Epithelial cell of proximal tubule (primary cell): ENCODE measurements at places on chromosomes 16 and 17.
A peak's percentile ranks its signal among the peaks of the same experiment; 100 is the strongest.

- DNase-seq, result no peak
Measured at GRCh38 chr16:11968577-11968976, 3.6 kb downstream of the TNFRSF17 start.

GRCh38 chr17:40559954-40560591, 5.2 kb downstream of the CCR7 start:
- peak; percentile 71 for DNase-seq

DNA sequence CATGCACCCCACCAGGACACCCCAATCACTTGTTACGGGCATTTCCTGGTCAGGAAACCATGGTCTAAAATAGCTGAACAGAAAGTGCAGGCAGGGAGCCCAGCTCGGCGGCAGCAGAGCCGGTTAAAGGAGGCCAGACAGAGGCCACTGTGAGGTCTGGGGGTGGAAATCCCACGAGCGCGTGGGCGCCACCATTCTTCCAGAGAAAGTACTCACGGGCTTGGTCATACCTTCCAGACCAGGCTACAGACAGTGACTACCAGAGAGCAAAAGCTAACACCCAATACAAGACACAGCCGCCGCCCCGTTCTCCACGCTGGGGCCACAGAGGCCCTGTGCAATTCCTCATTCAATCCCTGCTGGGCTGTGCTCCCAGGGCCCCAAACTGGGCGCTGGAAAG, 11.9 kb downstream of the CEP131 start:
- no peak for DNase-seq

DNA sequence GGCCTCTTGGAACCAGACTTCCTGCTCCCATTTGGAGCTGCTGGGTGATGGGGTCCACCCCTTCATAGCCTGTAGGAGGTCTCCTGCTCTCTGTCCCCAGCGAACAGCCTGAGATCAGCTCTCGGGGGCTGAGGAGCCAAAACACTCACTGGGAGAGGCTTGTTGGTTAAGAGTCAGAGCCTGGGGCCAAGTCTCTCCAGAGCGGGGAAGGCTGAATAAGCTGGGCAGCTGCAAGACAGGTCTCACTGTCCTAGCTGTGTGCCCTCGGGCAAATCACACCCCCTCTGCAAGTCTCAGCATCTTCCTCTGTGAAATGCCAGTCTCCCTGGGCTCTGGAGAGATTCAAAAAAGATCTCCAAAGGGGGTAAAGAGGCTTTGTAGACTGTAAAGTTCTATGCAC, 174.6 kb downstream of the WSCD1 start:
- no peak for DNase-seq

GRCh38 chr16:85400305-85401205, 212.6 kb upstream of the GSE1 start:
- no peak for DNase-seq

DNA sequence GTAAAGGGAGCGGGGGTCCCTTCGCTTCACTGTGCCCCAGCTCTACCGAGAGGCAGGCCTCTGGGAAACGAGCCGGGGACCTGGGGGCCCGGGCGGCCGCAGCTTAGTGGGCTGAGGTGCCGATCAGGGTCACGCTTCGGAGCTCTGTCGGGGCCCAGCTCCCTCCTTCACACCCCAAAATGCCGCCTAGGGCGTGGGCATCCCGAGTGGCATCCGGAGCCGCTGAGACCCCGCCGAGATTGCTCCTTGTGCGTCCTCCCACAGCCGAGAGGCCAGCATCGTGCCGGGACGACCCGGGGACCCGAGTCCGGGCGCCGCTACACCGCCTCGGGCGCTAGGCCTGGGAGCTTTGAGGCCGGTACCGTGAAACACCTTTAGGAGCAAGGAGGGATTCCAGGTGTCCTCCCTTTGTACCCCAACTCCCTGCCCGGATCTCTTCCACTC, 1.3 kb downstream of the SALL1 start:
- DNase-seq, result no peak

GRCh38 chr17:32626379-32626791, 139.6 kb downstream of the CDK5R1 start:
- DNase-seq, result no peak

GRCh38 chr17:77681861-77682260, 276.6 kb upstream of the TNRC6C start:
- no peak for DNase-seq

DNA sequence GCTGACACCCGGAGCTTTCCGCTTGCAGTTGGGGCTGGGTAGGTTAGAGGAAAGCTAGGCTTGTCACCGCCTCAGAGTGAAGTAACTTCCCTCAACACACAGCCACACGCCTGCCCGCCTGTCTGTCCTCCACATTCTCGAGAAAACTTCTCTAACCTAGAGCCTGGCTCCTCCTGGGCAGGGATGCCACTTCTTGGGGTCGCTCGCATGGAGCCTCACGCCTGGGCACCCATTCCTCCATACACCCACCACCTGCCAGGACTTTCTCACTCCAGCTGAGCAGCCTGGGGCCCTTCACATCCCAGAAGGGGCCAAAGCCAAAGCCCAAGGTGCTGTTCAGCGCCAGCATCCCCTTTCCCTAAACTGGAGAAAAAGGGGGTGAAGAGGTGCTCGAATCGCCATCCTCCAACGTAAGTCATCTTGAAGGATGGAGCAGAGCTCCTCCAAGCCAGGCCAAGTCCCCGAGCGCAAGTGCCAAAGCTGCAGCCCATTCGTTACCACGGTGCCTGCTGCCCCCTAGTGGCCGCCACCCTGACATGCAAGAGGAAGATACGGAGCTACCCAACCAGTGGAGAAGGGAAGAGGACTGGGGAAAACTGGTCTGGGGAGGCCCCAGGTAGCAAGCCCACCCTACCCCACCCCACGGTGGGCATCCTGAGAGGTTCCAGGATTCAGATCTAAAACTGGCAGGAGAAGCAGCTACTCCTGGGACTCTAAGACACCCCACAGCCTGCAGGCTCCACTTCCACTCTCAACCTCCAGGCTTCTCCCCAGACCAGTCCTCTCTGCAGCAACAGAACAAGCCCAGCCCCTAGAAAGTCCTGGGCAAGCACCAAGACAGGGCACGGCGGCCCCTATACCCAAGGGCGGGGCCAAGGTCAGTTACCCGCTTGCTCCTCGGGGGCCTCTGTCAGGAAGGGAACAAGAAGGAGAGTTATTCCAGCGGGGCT, 63.1 kb downstream of the MYO18A start:
- no peak for DNase-seq

DNA sequence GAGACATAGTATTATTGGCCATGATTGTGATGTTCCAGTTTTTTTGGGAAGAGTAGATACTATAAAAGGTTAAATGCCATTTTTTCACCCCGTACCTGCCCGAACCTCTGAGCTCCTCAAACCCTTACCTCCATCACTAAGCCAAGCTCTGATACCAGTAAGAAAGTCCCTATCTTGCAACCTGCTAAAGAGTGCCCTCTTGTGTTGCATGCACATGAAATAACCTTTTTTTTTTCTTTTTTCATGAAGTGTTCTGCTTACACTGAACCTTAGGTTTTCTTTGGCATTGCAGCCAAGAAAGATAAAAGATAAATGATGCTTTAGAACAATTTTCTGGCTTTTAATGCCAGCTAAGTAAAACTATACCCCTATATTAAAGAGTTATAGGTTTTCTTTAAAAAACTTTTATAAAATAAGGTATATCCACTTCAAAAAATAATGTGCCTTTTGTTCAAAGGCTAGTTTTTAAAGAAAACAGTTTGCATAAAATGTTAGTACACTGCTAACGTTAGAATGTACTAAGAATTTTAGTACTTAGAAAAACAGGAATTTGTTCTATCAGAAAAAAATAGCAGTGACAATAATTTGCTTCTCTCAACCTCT, 295.3 kb upstream of the PMFBP1 start:
- DNase-seq, result no peak

DNA sequence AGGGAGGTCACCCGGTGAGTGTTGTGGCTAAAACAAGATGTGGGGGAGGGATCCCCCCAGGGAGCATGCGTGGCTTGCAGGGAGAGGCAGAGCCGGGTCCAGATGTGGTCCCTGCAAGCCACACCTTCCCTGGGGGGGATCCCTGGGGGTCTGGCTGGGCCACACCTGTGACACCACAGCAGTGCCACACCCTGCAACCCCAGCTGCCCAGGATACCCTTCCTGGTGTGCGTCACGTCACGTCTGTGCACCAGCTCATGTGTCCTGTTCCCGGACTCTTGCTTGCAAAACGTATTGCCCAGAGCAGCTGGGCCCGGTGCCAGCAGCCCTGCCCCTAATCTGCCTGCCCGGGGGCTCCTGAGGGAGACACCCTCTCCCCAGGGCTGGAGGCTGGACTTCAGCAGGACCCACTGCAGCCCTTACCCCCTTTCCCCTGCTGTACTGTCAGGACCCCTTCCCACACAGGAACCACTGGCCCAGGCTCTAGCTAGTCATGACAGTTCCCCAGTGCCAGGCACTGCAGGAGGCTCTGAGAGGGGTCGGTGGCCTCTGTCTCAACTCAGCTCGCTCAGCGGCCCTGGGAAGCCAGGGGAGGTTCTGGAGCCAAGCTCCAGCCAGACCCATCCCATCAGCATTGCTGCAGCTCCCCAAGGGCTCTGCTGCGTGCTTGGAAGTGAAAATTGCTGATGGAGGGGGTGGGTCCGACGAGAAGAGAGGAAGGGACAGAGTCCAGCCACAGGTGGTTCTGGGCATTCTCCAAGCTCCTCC, 25.8 kb upstream of the ACSF3 start:
- DNase-seq, result no peak

GRCh38 chr17:57782647-57783337, 37.7 kb upstream of the CCDC182 start:
- no peak for DNase-seq

- DNase-seq, result no peak
Measured at GRCh38 chr16:20326321-20326720, 992 bp downstream of the GP2 start.

DNA sequence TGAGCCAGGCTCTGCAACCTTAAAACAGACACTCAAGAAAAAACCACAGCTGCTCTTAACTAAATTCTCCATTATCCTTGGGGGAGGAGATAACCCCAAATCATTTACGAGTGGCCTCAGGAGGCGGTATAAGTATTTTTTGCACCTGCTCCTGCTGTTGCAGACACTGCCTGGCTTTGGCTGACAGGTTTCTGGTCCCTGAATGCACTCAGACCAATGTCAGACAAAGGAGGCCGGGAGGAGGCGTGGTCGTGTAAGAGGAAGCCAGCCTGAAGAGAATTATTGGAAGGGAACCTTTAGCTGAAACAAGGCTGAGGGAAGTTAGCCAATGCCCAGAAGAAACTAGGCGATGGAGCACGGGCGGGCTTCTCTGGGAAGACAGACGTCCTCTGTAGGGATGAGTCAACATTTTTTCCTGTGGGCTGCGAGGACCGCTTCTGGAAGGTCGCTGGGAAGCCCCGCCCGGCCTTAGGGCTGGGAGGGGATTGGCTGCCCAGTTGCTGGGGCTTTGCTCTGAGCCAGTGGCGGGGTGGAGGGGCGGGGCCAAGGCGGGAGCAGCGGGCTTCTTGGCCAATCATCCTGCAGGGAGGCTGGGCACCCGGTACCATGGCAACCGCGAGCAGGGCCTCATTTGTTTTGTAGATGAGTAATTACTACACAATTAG, 82.3 kb downstream of the CCDC182 start:
- DNase-seq, result peak; percentile 78

DNA sequence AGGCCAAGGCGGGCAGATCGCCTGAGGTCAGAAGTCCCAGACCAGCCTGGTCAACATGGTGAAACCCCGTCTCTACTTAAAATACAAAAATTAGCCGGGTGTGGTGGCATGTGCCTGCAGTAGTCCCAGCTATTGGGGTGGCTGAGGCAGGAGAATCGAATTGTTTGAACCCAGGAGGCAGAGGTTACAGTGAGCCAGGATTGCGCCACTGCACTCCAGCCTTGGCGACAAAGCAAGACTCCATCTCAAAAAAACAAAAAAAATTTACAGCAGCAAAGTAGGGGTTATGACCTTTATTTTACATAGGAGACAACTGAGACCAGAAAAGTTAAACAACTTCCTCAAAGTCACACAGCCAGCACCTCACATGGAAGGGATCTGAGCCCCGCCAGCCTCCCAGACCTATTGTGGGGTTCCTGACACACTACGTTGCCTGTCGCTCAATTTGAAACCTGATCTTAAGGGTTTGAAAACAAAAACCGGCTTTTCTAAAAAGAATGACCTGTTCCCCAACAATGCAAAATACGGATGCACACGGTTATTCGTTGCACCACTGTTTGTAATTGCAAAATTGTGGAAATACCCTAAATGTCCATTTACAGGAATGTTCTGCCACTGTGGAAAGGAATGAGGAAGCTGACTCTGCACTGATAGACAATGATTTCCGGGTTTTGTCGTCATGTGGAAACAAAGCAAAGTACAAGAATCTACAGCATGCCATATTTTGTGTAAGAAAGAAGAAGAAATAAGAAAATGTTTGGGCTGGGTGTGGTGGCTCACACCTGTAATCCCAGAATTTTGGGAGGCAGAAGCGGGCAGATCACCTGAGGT, 77.2 kb downstream of the CNGB1 start:
- DNase-seq, result peak; percentile 99

- no peak for DNase-seq
Measured at GRCh38 chr17:66525338-66525737, 222.9 kb downstream of the PRKCA start.

GRCh38 chr16:70685061-70685937, 554 bp downstream of the MTSS2 start:
- no peak for DNase-seq

GRCh38 chr16:80027007-80027965, 426.7 kb upstream of the MAF start:
- DNase-seq, result peak; percentile 86

- no peak for DNase-seq
Measured at GRCh38 chr17:56866496-56866895, 32.5 kb downstream of the DGKE start.

- no peak for DNase-seq
Measured at GRCh38 chr17:57001541-57001940, 23.6 kb downstream of the SCPEP1 start.

- DNase-seq, result no peak
Measured at GRCh38 chr17:38735161-38735997, 5.2 kb downstream of the CISD3 start.

GRCh38 chr16:77306075-77306474, 106.9 kb downstream of the SYCE1L start:
- DNase-seq, result no peak

GRCh38 chr16:76897816-76898215, 293.2 kb upstream of the MON1B start:
- DNase-seq, result no peak

GRCh38 chr16:57503366-57503765, 17.1 kb upstream of the DOK4 start:
- DNase-seq, result no peak

- no peak for DNase-seq
Measured at GRCh38 chr17:41657936-41658335, 30.7 kb upstream of the EIF1 start.

GRCh38 chr16:86680661-86681030, 102.3 kb downstream of the FOXL1 start:
- no peak for DNase-seq

DNA sequence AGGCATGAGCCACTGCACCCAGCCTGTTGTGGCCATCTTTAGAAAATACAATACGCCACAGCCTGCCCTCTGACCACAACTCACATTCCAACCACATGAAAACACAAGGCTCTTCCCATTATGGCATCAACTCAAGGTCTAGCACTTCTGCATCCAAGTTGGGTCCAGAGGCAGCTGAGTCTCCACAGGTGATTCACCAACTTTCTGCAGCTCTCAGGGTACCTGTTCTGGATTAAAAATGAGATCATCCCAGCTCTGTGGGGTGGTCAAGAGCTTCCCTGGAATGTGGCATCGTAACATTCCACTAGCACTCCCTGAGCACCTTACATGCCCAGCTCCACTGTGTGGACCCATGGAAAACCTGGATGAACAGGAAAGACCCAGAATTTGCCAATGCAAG, 9.9 kb upstream of the GUCY2D start:
- DNase-seq, result no peak

GRCh38 chr16:46728806-46729205, 19.3 kb downstream of the MYLK3 start:
- no peak for DNase-seq

- DNase-seq, result no peak
Measured at GRCh38 chr17:76124582-76125390, 16.3 kb downstream of the FOXJ1 start.
